ENCODE measurements at places on chromosomes 2 and 18.
A peak's percentile ranks its signal among the peaks of the same experiment; 100 is the strongest.

DNA sequence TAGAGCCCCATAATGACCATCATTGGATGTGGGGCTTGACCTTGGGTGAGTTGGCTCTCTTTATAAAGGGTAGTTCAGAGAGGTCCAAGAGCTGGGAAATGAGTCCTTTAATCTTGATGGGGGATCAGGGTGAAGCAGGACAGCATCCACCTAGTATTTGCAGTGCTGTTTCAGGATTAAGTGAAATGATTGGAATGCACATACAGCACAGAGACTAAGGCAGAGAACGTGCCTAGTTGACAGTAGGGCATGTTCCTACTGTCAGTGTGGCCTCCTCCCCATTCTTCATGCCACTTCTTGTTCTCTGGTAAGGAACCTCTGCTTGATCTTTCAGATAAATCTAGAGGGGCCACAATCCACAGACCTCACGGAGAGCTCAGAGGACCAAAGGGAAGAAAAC lies 78.9 kb downstream of the TRIM43 start:
- DNase-seq: no peak

- DNase-seq: no peak
These were observed 67.6 kb downstream of the SCN1A start for GRCh38 chr2:166060191-166060590.

DNA sequence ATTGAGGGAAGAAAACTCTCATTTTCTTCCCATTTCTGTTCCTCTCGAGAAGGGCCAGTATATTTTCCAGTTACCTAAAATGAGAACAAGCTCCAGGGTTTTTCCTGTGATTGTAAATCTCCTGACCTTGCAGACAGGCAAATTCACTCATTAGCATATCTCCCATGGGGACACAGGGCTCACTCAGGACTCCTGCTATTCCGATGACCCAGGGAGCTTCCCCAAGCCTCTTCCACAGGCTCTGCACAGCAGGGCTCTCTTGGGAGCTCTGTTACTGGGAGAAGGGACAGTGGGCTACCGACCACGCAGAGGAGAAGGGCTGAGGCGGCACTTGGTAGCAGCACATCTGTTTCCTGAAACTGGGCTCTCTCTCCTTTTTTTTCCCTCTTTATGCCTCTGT lies 135.2 kb upstream of the CAPN13 start:
- no peak for DNase-seq

DNA sequence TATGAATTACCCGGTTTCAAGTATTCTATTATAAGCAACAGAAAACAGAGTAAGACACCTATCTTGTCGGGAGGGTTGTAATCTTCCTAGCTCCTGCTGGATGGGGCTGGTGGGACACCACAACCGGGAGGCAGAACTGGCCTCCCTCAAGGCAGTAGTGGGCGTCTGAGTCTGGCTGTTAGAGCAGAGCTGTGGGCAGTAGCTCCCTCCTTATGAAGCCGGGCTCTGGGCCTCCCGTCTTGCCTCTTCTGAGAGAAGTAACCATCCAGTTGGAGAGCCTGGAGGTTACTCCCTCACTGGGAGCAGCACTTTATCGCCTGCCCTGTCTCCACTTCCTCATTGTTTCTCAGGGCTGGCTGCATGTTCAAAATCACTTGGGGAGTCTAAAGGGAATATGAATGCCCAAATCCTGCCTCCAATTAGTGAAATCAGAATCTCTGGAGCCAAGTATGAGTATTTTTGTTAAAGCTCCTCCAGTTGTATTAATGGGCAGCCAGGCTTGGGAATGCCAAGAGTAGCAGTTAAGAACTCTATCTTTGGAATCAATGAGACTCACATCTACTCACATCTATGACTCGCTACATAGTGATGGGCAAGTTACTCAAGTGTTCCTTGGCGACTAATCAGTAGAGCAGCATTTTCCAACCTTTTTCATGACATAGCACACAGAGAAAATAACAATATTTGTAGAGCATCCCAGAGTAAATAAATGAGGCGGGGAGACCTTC lies 27.3 kb upstream of the NRP2 start:
- DNase-seq: peak; percentile 56

DNA sequence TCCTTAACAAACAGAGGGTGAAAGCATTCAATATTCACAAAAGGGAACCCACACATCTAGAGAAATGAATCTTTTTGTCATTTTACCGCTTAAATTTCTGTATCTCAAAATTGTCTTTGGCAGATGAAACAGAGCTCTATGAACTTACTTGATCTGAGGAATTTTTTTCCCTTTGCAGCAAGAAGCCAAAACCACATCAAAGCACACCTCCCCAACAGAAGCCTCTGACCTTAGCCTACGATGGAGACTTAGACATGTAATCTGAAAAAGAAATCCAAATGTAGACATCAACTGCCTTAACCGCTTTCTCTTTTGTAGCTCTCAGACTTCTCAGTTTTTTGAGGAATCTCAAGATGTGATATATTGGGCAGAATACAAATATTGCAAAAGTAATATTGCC lies 287.9 kb upstream of the HNMT start:
- DNase-seq: no peak

DNA sequence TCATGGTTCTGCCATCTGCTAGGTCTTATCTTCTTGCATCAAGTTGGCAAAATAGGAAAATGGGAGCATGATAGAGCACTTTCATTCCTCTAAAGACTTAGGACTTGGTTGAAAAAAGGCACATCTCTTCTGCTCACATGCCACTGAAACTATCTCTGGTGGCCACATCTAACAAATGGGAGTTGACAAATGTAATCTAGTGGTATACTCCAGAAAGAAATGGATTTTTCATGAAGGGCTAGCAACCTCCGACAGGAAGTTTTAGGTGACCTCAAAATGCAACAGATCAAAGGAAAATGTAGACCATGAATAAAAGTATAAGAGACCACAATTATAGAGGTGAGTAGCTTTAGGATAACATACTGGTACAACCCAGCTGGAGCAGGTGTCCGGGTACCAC lies 224.1 kb downstream of the SETBP1 start:
- DNase-seq: no peak

GRCh38 chr18:3442919-3443318 lies 7.1 kb upstream of the TGIF1 start:
- no peak for DNase-seq

DNA sequence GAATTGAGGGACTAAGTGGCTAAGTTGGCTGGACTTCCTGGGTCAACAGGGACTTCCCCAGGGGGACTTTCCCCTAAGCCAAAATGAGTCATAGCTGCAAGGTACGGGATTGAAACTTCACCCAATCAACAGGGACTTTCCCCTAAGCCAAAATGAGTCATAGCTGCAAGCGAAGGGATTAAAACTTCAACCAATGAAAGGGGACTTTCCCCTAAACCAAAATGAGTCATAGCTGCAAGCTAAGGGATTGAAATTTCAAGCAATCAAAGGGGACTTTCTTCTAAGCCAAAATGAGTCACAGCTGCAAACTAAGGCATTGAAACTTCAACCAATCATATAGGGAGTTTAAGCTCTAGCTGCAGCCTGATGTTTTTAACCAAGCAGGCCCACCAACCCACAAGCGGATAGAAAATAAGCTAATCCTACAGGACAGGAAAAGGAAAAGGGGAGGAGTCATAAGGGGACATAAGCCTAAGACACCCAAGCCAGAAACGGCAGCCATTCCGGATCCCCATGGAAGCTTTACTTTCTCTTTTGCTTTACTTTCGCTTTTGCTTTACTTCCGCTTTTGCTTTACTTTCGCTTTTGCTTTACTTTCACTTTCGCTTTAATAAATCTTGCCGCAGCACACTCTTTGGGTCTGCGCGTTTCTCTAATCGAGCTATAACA lies 1375.4 kb upstream of the CELF4 start:
- DNase-seq: no peak

DNA sequence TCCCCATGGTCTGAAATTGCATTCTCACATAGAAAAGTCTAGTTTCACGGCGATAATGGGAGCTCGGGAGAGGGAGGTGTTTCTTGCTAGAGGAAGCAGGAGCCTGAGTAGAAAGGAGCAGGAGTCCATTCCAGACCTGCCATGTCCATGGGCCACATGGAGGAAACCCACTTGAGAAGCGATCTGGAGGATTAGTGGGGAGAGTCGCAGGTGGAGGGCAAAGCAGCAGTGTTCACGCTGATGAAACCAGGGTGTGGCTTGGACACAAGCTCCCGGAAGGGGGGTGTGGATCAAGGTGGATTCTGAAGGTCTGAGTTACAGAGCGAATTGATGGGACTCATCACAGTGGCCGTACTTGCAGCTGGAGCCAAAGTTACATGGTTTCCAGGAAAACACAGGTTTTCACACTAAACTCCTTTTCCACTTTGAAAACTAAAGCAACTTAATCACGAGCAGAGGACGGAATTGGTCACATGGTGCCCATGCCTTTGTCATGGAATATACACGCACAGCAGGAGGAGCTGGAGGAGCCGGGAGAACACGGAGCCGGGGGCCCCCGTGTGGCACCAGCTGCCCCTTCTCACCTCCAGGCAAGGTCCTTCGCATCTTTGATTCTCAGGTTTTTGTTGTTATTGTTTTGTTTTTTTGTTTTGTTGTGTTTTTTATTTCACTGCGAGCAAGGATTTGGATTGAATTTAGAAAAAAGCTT lies 255.1 kb upstream of the MYT1L start:
- no peak for DNase-seq

- DNase-seq: no peak
These were observed 365 bp upstream of the RAMP1 start for GRCh38 chr2:237859082-237859433.

GRCh38 chr2:237874585-237875161 lies 15.2 kb downstream of the RAMP1 start:
- peak; percentile 34 for DNase-seq

DNA sequence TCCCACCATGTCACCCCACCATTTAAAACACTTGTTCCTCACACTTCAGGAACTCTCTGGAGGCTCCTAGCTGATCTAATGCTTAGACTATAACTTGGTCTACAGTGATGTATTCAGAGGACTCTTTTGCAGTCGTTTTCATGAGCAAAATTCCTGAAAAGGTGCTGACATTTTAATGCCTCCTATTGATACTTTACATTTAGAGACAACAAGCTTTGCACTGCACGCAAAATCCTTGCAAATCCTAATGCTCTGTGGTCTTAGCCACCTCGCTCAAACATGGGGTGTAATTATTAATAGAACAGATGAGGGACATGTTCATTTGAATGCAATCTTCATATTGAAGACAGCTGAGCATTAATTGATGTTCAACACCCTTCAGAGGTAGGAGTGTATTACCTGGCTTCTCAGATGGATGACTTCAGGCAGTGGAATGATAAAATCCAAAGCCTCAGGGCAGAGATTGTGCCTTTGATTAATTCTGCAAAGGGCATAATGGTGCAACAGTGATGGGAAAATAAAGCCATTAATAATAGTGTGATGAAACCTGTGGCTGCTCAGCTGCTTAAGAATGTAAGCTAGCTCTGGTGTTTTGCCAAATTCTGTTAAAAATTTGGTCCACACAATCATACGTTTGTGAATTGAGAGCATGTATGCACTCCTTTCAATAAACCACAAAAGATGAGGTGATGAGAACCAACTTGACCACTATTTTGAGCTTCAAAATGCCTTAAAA lies 5.4 kb downstream of the CTAGE1 start:
- peak; percentile 53 for DNase-seq

DNA sequence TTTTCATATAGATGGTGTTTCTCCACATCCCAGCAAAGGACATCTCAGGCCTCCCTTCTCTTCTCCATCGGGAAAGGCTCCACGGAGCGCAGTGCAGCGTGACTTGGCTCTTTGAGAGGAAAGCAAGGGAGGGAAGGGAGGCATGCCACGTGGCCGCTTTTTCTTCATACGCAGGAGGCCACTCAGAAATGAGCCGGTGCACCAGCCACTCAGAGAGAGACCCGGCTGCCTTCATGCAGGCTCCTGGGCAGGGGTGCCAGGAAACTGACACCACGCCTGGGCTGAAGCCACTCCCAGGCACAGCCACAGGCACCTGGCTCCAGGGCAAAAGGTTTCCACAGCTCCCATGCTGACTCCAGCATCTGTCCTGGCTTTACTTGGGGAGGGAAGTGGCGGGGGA lies 11.1 kb upstream of the LOXHD1 start:
- DNase-seq: no peak
